Aortic smooth muscle cell (primary cell): ENCODE measurements at places on chromosomes 2 and 18. TPM values are rescaled to one million over a fixed set of nuclear protein-coding genes. Genes with fewer than 3 reads are reported as not detected.

SERPINB4 gene
- total RNA-seq, result not detected in 2 replicates

MYOM1 gene
- 1.9 and 2.4 TPM in 2 replicates for total RNA-seq

NOL4 gene
- total RNA-seq, result not detected in 2 replicates

DUSP2 gene
- total RNA-seq, result 0.50 and 0.66 TPM in 2 replicates

CPLX4 gene
- total RNA-seq, result not detected in 2 replicates

THSD7B gene
- 0.40 and 0.81 TPM in 2 replicates for total RNA-seq
